RPMI7951 (cell line): ENCODE measurements at places on chromosomes 16 and 17.

GRCh38 chr17:42562388-42563142 lies 617 bp downstream of the COASY start:
- DNase-seq, result no peak

DNA sequence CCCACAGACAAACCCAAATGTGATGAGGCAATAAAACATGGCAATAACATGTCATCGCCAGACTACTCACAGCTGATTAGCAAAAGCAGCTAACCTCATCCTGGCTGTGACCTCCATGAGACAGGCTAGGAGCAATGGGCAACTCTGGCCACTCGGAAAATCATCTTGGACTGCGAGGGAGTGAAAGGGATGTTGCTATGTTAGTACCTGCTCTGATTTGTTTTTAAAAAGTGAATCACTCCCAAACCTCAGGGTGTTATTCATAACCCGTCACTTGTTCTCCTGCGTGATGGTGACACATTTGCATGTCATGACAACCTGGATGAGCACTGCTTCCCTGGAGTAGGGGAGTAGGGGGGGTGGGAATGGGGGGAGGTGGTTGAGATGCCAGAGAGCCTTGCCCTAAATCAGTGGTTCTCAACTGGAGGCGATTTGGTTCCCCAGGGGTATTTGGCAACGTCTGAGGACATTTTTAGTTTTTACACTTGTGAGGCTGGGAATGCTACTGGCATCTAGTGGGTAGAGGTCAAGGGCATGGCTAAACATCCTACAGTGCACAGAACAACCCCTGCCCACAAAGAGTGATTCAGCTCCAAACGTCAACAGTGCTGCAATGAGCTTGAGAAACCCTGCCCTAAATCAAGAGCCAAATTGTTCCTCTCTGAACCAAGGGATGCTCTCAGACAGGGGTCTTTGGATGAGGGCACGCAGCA lies 241.7 kb downstream of the SOX9 start:
- peak; percentile 88 for DNase-seq

DNA sequence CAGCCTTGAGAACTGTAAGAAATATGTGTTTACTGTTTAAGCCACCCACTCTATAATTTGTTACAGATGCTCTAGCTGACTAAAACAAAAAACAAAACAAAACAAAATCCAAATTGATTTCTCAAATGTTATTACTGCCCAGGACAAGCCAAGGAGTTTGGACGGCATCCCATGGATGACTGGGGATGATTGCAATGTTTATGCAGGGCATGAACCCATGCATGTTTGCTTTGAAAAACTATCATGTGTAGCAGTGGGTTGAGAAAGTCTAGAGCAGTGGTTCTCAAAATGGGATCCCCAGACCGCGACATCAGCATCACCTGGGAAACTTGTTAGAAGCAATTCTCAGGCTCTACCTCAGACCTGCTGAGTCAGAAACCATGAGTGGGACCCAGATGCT lies 223.2 kb upstream of the PSMD7 start:
- no peak for DNase-seq

- no peak for DNase-seq
Measured at GRCh38 chr16:53041320-53042051, 11.2 kb downstream of the CHD9NB start.

DNA sequence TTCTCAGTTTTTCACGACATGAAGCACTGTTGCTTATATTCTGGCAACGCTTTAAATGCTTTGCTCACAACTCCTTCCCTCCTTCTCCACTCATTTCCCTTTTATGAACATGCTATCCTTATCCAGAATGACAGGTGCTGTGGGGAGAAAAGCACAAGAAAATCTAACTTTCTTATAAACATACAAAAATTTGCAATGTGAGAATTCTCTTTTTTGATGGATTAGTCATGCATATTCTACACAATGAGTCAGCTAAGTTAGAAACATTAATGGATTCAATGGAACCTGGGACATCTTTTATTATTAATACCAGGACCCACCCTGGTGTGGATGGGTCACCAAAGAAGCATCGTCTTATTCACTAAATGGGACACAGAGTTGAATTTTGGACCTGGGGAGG lies 234.6 kb upstream of the CDH5 start:
- DNase-seq, result peak; percentile 29

DNA sequence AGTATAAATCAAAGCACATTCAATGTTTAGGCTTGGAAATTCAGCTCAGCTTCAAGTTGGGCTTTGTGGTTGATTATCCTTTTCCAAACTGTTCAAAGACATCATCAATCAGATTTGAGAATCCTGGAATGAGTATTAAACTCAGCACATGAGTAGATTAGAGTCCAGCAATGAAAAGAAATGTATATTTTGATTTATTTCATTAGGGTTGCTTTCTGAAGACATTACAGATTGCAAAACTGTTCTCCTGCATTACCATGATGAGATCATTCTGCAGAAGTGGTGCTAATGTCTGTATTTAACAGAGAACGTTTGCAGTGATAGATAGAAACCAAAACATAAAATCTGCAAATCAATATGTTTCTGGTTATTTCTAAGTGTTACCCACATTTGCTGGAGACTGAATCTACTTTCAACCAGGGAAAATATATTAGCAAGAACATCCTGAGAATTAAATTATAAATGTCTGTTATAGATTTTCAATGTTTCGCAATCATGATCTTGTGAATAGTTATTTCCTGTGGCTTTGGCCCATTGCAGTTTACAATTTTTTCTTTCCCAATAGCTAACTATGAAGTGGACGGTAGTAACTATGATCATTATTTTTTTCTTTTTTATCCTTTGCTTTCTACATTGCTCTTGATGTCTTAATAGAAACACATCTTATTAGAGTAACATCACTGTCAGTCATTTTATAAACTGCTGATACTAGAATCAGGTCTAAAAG lies 1125.7 kb upstream of the GOT2 start:
- DNase-seq, result no peak

DNA sequence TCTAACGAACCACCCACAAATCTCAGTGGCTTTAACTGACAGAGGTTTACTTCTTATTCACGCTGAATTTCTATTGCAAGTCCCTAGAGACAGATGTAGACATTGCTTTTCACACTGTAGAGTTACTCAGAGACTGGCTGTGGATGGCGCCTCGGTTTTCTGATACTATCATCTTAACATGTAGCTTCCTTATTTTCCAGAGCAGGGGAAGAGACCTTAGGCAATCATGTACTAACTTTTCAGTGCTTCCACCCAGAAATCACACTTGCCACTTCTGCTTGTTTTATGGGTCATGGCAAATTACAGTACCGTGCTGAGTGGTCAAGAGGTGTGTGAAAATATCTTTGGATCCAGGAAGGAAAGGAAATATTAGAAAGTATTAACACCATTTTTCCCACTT lies 65.4 kb downstream of the MAF start:
- DNase-seq, result no peak

- DNase-seq, result no peak
Measured at GRCh38 chr16:56237451-56237930, 46.2 kb downstream of the GNAO1 start.

- no peak for DNase-seq
Measured at GRCh38 chr17:9292561-9292941, 271.2 kb downstream of the NTN1 start.

- DNase-seq, result no peak
Measured at GRCh38 chr17:44183024-44183423, 3.7 kb upstream of the TMUB2 start.

GRCh38 chr17:60442271-60443173 lies 20.2 kb downstream of the CHCT1 start:
- DNase-seq, result peak; percentile 8

DNA sequence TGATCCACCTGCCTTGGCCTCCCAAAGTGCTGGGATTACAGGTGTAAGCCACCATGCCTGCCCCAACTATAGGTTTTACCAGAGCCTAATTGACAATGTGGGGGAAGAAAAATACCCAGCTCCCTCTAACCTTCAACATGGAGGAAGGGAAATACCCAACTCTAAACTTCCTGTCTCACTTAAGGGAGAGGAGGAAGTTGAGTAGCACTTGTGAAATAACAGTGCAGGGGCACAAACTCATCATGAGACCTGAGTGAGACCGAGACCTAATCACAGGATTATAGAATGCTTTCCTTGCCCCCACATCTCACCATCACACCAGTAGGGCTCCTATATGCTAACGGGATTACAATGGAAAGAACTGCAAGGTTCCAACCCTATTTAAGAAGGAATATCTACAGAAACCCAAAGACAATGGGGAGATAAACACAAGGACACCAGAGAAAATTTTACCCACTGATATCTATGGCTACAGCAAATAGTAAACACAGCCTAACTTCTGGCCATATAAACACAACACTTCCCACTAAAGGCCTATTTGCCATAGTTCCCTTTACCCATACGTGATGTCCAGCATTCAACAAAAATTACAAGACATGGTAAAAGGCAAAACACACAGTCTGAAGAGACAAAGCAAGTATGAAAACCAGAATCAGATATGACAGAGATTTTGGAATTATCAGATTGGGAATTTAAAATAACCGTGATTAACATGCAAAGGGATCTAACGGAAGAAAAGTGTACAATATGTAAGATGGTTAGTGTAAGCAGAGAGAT lies 26.9 kb downstream of the OR3A1 start:
- no peak for DNase-seq

- DNase-seq, result no peak
Measured at GRCh38 chr17:82031303-82031884, at the start of gene RAC3. Gene RAC3, plus strand, starts transcription at chr17:82031678. Its CDS starts 84 bp downstream, at chr17:82031762.

- DNase-seq, result peak; percentile 24
Measured at GRCh38 chr16:23504076-23504452, 6.2 kb downstream of the GGA2 start.

GRCh38 chr17:34118564-34118963 lies 136.5 kb upstream of the CCL2 start:
- no peak for DNase-seq

DNA sequence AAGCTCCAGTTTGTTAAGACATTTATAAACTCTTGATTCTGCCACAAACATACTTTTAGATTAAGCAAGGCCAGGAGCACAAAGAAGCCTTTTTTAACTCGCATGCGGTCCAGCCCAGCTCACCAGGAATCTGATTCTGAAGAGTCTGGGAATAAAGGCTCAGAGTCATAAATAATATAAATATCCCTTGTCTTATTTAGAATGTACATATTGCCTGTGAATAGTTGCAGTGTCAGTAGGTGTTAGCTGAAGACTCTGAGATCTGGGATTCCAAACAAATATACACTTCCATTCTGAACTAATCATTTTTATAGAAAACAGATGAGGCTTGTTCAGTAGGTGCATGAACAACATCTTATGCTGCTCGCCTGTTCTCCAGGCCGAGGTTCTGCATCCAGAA lies 59.1 kb upstream of the ELAC2 start:
- DNase-seq, result no peak

DNA sequence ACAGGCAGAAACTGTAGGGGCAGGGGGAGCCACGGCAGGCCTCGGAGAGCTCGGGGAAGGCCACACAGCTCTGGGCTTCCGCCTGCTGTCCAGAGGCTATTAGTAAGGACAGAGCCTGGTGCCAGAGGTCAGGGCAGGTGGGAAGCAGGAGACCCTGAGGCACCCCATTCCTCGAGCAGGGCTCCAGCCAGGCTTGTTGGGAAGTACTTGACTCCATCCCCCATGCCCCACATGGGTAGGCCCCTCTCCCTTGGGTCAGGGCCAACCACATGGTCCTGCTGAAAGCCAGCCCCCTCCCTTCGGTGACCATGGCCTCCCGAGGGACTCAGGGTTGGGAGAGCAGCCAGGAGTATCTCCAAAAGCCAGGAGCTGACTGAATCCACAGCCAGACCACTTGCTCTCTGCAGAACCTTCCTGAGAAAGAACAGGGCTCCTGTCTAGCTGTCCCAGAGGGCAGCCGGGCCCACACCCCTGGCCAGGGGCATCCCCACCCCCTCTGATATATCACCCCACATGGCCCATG lies 17.4 kb upstream of the MPRIP start:
- no peak for DNase-seq

DNA sequence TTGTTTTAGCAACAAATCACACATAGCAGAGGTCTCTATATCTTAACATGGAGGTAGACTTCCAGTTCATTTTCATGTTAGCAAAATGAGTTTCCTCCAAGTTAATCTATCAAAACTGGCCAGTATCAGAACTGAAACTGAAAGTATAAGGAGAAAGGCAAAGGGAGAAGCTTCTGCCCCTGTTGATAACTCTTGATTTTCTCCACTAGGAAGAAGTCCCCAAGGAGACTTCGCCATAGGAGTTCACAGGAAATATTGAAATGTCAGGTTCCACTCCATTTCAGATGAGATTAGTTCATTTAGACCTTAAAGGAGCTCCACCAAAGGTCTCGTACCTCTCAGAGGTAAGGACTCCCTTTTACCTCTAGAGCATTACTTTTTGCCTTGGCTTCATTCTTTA lies 1.2 kb upstream of the OGFOD3 start:
- peak; percentile 37 for DNase-seq
